ENCODE measurements at places on chromosomes 2 and 18. TPM values are rescaled to one million over a fixed set of nuclear protein-coding genes. Genes with fewer than 3 reads are reported as not detected.

- DNase-seq = no peak
Measured at GRCh38 chr18:3525870-3526420, 76.0 kb downstream of the TGIF1 start.

DNA sequence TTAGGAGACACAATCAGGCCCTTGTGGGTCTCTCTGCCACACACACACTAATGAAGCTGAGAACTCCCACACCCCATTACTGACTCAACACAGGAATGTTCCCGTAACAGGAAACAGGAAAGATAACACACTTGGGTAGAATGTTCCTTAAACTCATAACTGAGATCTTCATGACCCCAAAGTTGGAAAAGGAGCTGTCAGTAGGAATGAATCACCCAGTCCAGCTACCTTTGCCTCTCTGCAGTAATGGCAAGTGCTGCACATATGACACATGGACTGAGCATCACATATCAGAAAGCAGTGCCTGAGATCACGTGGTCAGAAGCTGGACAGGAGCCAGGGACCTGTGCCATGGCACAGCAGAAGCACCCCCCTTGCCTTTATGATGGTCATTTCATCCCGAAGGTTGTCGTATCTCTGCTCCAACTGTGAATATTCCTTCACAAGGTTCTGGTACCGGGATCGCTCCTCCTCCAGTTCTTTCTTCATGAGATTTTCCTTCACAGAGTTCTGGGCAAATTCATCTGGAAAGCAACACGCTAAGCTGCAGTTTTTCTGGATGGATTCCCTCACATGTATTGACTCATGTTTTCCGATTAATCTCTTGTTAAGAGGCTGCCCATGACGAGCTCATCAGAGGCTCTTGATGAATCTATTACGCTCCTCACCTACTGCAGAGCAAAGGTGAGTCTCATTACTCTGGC lies 65.4 kb upstream of the ACAA2 start:
- no peak for DNase-seq

- DNase-seq = no peak
Measured at GRCh38 chr2:3302751-3303582, 74.7 kb downstream of the EIPR1 start.

- DNase-seq = no peak
Measured at GRCh38 chr2:173467751-173468150, 113.1 kb downstream of the CDCA7 start.

- no peak for DNase-seq
Measured at GRCh38 chr2:49801898-49802450, 647.7 kb upstream of the FSHR start.

DNA sequence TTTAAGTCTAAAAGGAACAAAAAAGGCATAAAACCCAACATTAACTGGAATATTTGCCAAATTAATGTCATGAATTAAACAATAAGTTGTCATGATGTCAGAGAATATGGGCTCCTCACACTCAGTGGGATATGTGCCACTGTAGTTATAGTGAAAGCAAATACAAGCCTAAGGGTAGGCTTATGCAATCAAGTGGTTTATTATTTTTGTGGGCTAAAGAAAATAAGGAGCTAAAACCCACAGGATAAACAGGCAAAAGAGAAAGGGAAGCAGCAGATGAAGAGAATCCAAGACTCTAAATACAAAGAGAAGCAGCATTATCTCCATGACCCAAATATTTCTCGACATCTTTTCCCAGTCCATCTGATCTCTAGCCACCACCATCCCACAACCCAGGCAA lies 17.5 kb downstream of the YWHAQ start:
- no peak for DNase-seq

DNA sequence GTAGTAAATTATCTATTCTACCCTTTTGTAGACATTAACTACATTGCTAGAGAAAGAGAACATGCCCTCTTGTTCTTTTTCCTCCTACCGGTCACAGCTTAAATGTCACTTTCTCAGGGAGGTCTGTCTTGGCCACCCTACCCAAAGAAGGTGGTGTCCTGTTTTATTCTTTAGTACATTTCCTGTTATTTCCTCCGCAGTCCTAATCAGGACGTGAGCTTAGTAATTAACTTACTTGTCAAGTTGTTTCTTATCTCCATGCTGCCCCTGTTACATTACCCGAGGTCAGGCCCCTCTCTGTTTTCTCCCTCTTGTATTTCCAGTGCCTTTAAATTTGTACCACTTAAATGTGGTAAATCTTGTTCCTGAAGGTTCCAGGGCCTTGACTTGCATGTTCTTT lies 73.7 kb upstream of the RMDN2 start:
- no peak for DNase-seq

GRCh38 chr2:172969166-172969565 lies 106.5 kb upstream of the MAP3K20 start:
- no peak for DNase-seq

DNA sequence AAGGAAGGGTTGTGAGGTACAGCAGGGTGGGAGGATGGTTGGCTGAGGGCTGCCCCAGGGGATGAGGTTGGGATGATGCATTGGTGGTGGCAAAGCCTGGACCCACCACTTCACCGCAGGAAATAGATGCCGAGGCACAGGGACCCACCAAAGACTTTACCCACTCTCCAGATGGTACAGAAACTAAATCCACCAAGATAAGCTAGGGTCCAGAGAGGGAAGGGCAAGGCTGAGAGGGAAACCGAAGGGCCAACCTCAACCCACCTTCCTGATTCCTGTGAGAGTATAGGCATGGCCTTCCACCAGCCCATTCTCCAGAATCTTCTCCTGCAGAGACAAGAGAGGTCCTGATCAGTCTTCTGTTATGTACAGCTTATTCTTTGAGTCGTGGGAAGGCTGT lies 18.1 kb downstream of the CAPN14 start:
- no peak for DNase-seq

DNA sequence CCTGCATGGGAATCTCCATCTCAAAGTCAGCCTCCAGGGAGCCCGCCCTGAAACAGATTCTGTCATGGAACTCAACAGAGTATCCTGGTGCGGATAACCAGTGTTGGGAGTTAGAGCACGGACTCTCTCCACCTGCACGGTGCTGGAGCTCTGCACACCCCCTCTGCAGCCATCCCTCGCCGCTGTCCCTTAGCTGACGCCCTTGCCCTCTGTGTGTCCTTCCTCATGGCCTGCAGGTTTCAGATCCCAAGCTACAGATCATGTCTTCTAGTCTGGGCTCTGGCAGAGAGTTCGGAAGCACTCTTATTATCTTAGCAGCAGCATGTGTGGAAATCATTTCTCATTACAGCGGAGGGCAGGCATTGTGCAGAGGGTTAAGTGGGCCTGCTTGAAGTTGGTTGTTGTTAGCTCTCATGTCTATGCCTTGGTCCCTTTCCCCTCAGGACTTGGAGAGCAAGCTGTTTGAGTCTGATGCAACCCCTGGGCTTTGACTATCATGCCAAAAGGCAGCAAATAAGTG lies 26.0 kb downstream of the TMEM127 start:
- no peak for DNase-seq

DNA sequence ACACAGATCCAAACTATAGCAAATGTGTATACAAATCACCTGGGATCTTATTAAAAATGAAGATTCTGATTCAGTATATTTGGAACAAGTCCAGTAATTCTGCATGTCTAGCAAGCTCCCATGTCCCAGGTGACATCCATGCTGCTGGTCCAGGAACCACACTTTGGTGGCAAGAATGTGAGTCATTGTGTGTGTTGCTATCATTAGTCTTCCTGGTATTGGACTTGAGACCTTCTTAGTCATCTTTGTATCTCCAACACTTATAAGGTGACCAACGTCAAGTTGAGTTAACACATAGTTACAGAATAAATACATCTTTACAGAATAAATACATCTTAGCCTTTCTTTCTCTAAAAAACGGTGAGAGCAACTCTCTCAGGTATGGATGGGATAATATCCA lies 107.9 kb upstream of the NDUFV2 start:
- DNase-seq = no peak

DNA sequence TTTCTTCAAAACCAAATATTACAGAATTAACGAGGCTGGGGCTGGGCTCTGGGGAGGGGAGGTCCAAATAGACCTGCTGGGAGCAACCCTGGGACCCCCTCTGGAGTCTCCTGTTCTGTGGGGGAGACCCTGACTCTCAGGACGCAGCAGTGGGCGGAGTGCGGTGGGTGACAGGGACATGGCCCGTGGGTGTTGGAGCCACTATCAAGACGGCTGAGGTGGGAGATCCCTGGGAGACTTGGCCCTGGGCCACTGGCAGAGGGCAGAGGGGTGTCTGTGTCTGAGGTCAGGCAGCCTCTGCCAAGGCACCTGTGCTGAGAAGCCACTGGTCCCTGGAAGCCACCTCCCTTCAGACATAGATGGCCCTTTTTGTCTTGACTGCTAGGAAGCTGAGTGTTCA lies 79.5 kb upstream of the CTDP1 start:
- no peak for DNase-seq

- DNase-seq = no peak
Measured at GRCh38 chr2:2729246-2729645, 398.2 kb upstream of the MYT1L start.

DNA sequence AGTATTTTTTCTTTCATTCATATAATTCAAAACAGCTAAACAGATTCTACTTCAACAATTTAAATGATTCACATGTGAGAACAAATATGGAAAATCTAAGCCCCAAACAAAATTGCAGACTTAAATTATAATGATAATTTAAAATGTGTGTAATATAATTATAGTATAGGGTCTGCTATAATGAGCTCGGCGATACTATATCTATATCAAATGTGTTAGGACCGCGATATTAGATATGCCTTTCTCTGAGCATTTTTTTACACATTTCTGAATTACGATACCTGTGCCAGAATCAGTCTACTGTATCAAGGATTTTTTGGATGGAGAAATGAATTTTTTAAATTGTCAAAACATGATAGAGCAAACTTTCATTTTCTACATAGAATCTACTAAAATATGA lies 808.8 kb upstream of the POU3F3 start:
- no peak for DNase-seq

GRCh38 chr2:169683054-169683424 lies 11.2 kb downstream of the CFAP210 start:
- DNase-seq = no peak

GRCh38 chr2:119723186-119723585 lies 36.5 kb upstream of the PTPN4 start:
- no peak for DNase-seq

DNA sequence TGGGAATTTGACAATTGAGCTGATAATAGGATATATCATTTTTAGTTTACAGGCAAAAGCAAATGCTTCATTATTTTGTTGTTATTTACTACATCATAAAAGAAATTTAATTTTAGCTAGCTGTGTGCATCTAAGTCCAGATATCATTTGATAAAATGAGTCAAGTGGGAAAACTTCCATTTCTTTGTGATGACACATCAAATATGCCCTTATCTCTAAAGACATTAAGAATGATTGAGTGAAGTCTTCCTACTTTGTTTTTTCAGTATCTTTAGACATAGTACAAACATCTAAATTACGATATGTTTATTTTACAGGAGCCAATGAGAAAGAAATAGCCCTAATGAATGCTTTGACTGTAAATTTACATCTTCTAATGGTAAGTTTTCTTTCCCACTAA lies 77.0 kb downstream of the KYNU start:
- DNase-seq = no peak

GRCh38 chr2:197937814-197938213 lies 133.4 kb downstream of the PLCL1 start:
- DNase-seq = no peak

DNA sequence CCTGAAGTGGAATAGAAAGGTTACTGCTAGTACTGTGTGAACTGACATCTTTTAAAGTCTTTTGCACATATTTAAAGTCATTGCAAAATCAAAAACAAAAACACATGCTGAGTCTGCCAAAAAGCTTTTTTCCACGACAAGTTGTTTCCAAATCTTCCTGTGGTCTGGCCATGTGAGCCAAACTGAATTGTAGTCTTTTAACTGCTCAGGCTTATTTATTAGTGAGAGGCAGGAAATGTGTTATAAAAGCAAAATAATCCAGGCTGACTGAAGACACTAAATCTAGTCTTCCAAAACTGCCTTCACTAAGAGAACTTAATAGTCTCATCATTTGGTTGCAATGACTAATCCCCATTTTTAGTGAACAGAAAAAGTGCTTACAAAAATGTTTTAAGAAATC lies 2.3 kb downstream of the KRCC1 start:
- no peak for DNase-seq

- DNase-seq = no peak
Measured at GRCh38 chr2:118055512-118056164, 32.6 kb upstream of the INSIG2 start.

GRCh38 chr2:85307527-85307897 lies 20.3 kb downstream of the TGOLN2 start:
- DNase-seq = no peak

- DNase-seq = no peak
Measured at GRCh38 chr2:232304236-232304635, 74.3 kb upstream of the ALPP start.

GRCh38 chr2:194054313-194054712 lies 1602.7 kb upstream of the SLC39A10 start:
- no peak for DNase-seq

DNA sequence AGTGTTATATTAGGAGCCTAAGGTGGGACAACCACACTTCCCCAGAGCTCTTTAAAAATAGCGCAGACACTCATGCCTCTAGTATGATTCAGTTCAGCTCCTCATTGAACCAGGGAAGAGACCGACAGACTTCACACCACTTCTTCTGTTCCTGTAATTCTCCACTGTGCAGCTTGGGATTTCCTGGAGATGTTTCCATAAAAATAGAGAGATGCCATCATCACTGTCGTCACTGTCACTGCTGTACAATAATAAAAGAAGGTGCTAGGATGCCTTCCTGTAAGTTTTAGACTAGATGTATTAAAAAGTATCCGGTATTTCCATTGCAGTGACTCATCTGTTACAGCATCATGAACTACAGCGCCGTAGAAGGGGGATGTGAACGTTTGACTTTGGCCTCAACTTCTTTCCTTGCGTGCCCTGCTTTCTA lies 110.9 kb downstream of the FAM210A start:
- DNase-seq = no peak

GRCh38 chr2:64525317-64525613 lies 1.1 kb downstream of the AFTPH start:
- no peak for DNase-seq

Gene KIF5C
- 1.1 TPM for total RNA-seq

Gene TRAF3IP1
- total RNA-seq = 20.5 TPM

Gene TEKT4
- total RNA-seq = 0.14 TPM

Gene CTDSP1
- total RNA-seq = 57.2 TPM

Gene LGALSL
- total RNA-seq = 30.9 TPM

Gene CHRNA1
- total RNA-seq = 51.0 TPM

Gene WDSUB1
- total RNA-seq = 4.9 TPM

Gene GPC1
- total RNA-seq = 135 TPM

Gene CCDC148
- not detected for total RNA-seq

Gene SERPINB11
- total RNA-seq = not detected

Gene PLGLB2
- 0.67 TPM for total RNA-seq

Gene ONECUT2
- 0.04 TPM for total RNA-seq

Gene DNMT3A
- total RNA-seq = 20.6 TPM

Gene B3GNT7
- 0.29 TPM for total RNA-seq
